Activated T-cell treated with anti-CD3 and anti-CD28 coated beads, Interleukin-2, amount 50 U/mL, for 4 hours (primary cell): ENCODE measurements at places on chromosomes 12 and 14. TPM values are rescaled to one million over a fixed set of nuclear protein-coding genes. Genes with fewer than 3 reads are reported as not detected.

The AJUBA gene
- 2.6 TPM for total RNA-seq

The CLEC4A gene
- total RNA-seq, result 0.18 TPM

The IFNG gene
- total RNA-seq, result 61.8 TPM

The USP5 gene
- 192 TPM for total RNA-seq

The LAG3 gene
- total RNA-seq, result 86.4 TPM

The KRT83 gene
- not detected for total RNA-seq

The EIF2S3B gene
- 6.7 TPM for total RNA-seq

The PDE3A gene
- 0.08 TPM for total RNA-seq

- DNase-seq, result no peak
Observed at GRCh38 chr12:128033473-128033872, 233.5 kb upstream of the TMEM132C start.

- no peak for DNase-seq
Observed at GRCh38 chr14:34018125-34018524, 67.3 kb upstream of the EGLN3 start.

DNA sequence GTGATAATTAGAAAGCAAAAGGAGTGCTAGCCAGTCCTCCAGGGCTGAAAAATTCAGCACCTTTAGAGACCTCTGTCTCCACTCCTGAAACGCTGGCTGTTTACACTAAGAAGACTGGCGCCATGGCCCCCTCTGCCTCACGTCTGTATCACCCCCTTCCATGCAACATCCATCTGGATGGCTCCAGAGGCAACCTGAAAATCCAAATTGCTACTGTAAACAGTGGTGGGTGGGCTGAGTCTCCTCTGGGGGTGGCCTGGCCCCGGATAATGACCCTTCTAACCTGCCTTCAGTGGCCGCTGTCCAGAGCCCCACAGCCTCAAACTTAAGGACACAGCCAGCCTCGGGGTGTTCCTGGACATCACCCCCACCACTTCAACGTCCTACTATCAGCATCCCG, 1.4 kb downstream of the PRKD1 start:
- DNase-seq, result no peak

DNA sequence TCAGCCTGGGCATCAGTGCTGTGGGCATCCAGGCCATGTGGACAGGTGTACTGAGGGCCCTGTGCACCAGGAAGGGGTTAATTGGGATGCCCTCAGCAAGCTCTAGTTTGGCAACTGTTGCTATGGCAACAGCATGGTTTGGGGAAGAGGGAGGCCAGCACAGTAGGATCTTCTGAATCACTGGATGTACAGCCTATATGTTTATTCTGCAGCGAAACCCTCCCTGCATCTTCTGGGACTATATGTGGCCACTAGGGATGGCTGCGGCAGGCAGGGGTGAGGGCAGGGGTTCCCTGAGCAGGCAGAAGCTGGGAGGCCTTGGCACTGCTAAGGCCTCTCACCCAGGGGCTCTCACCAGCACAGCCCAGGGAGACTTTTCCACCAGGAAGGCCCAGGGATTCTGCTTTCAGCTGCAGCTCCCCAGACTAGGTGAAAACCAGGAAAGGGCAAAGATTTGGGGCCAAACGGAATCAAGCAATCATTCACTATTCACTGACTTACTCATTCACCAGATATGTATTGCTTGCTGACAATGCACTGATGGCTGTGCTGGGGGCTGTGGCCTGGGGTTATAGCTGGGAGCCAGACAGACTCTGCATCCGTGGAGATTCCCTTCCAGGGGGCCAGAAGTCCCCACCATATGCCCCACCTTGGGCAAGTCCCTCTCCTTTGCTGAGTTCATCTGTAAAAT, 42.8 kb downstream of the IRF2BPL start:
- DNase-seq, result no peak

- DNase-seq, result no peak
Observed at GRCh38 chr12:27650011-27650410, 46.2 kb upstream of the REP15 start.

GRCh38 chr12:97960741-97961608, 498.4 kb downstream of the RMST start:
- DNase-seq, result no peak

- no peak for DNase-seq
Observed at GRCh38 chr12:31001581-31002360, 71.9 kb upstream of the DDX11 start.

DNA sequence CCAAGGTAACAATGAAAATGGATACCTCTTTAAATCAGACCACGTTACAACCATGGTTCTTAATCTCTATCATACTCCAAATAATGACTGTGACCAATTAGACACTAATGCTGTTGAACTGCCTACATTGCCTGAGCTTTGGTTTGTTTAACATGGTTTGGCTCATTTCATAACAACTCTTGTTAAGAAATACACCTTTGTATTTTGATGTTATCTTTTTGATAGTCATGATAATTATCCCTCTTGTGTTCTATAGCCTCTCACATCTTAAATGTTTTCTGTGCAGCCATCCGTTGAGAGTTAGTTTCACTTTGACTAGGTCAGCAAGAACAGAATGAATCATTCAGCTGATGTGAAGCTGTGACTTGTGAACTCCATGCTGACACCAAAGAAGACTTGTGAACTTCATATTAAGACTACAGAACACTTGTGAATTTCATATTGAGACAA, 75.5 kb upstream of the RERGL start:
- DNase-seq, result no peak

DNA sequence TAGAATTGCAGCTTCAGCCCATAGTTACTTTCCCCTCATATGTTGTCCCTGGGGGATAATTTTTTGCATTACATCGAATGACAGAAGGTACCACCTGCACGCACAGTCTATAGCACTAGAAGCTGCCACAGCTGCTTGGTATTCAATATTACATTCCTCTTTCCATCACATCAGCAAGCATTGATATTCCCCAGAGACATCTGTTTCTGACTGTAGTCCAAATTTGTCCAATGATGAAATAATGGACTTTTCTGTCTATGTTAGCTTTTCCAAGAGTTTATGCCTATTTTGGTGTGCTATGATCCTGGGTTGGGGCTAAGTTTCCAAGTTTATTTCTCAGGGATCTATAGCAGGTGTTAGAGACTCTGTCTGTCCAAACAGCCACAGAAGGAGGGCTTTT, 335.4 kb downstream of the LRIG3 start:
- no peak for DNase-seq

DNA sequence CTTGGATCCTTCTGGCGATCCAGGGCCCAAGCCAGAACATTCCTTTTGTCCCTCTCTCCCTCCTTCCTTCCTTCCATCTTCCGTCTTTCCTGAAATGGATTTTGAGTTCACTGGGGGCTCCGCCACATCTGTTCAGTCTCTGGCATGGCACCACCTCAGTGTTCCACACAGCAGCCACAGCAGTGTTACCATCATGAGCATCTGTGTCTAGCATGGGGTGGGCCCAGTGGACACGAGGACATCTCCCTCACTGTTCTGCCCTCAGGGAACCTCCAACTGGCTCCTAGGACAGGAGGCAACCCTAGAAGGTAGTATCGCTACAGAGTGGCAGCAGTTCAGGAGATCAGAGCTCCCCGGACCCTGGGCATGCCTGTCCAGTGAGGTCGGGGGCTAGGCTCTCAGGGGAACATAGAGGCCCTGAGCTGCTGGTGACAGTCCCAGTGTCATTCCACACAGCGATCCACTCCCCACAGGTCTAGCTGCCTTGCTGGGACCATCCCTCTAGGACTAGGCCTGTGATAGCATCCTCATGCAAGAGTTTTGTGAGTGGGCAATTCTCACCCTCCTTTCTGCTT, 59.0 kb downstream of the GALNT16 start:
- DNase-seq, result no peak

DNA sequence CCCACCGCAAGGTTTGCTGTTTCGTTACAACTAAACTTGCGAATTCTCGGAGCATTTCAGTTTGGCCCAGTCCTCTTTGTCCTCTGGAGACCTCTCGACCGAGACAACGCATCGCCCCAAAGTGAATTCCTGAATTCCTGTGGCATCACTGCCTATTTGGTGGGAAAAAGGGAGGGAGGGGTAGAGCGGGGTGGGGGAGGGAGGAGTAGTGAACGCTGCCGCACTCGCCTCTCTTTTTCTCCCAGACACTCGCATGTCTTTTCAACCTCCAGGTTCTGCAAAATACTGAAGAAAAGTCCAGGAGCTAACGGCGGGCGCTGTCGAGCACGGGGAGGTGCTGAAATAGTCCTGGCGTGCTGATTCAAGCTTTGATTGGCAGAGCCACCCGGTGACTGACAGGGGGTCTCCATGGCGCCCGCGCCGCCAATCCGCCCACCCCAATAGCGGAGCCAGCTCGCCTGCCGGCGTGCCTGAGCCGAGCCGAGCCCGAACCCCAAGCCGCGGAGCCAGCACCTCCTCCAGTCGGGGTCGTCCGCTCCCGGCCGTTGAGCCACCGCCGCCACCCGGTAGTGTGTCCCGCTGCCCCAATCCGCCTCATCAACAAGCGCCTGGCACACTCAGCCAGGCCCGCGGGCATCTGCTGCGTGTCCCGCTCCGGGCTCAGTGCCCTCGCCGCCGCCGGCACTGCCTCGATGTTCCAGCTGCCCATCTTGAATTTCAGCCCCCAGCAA, at the start of gene SIX6:
TSS of gene SIX6 (plus strand) at position 440 of the 731 bp plus-strand sequence. CDS start at position 693, 253 bp downstream.
- DNase-seq, result no peak

DNA sequence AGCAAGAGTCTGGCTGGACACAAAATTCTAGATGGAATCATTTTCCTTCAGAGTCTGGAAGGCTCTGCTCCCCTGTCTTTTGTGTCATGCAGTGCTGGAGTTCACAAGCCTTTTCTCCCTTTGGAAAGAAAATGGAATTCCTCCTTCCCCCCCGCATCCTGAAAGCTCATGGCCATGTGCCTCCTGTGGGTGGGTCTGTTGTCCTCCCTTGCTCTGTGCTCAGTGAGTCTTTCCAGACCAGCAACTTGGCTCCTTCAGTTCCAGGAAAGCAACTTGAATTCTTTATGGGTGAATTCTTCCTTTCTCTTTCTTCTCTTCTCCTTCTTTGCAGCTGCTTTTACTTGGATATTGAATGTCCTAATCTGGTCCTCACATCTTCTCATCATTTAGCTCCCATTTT, 70.2 kb downstream of the TUNAR start:
- no peak for DNase-seq

DNA sequence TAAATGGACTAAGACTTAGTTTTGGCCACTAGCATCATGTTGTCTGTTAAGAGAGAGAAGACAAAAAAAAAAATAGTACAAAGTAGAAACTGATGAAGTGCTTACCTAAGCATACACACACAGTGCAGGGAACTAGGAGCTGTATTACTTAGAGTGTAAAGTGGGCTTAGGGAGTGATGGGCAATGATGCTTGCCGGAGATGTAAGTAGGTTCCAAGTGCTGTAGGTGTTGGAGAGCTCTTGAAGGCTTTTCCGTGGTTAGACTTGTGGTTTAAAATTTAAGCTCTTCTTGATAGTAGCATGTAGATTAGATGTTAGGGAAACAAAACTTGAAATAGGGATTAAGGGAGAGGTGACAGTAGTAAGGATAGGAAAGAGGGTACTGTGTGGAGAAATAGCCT, 34.7 kb downstream of the MIA2 start:
- no peak for DNase-seq

DNA sequence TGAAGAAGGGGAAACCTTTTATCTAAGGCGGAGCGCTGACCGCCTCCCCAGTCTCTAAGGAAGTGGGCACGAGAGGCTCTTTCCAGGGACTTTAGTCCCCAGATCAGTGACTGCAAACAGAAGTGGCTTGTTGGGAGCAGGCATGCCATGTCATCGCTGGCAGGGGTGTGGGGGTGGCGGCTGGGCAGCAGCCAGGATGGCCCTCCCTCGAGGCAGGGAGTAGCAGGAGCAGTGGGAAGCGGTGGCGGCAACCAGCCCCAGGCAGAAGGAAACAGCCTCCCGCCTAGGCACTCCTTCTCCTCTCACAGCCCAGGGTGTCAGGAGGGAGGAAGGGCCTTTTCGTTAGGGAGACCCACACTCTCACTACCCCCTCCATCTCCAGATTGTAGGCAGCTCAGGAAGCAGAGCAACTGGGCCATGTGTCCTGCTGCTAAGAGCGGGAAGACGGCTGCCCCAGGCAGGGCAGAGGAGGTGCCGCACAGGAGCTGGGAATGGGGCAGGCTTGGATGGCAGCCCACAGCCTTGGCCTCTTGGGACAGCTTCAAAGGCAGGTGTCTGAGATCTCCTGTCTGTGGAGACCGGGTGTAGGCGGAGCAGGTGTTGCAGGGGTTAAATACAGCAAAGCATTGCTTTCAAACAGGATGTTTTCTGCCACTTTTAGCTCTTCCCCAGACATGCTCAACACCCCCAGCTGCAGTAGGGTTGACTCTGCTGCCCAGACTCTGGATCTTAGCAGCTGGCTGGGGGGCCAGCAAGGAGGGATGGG, 21.8 kb downstream of the VDR start:
- DNase-seq, result no peak

GRCh38 chr14:103122585-103122946, 695 bp upstream of the TNFAIP2 start:
- DNase-seq, result no peak

DNA sequence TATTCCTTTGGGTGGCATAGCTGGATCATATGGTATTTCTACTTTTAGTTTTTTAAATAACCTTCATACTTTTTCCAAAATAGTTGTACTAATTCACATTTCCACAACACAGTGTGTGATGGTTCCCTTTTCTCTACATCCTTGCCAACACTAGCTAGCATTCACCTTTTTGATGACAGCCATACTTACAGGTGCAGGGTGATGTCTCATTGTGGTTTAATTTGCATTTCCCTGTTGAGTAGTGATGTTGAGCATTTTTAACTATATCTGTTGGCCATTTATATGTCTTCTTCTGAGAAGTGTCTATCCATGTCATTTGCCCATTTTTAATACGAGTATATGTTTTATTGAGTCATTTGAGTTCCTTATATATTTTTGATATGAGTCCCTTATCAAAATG, 96.1 kb downstream of the TSHR start:
- DNase-seq, result no peak

- no peak for DNase-seq
Observed at GRCh38 chr12:54412786-54413185, 6.3 kb downstream of the ITGA5 start.

- DNase-seq, result no peak
Observed at GRCh38 chr14:83044001-83044400, 1510.3 kb upstream of the SEL1L start.

- no peak for DNase-seq
Observed at GRCh38 chr12:98127336-98127679, 388.1 kb upstream of the TMPO start.

GRCh38 chr12:132078190-132078589, 65.9 kb downstream of the DDX51 start:
- no peak for DNase-seq

DNA sequence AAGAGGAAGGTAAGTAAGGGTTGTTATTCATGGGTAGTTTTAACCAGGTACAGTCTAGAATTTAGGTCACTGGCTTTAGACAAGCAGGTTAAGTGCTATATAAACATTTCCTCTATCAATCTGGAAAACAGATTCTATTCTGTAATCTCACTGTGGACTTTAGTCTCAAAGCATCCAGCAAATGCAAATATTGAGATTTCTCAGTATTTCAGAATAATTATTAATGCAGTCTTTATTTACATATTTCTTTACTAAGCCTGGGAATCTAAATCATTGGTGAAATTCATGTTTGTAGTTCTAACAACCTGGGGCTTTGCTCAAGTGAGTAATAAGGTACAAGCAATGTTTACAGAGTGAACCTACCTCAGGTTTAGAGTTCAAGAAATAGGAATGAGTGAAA, 61.9 kb downstream of the SLC41A2 start:
- no peak for DNase-seq

GRCh38 chr12:40734276-40734675, 42.0 kb downstream of the CNTN1 start:
- no peak for DNase-seq
